Kidney (tissue), 22 donors: ENCODE measurements at places on chromosomes 11 and 22.

DNA sequence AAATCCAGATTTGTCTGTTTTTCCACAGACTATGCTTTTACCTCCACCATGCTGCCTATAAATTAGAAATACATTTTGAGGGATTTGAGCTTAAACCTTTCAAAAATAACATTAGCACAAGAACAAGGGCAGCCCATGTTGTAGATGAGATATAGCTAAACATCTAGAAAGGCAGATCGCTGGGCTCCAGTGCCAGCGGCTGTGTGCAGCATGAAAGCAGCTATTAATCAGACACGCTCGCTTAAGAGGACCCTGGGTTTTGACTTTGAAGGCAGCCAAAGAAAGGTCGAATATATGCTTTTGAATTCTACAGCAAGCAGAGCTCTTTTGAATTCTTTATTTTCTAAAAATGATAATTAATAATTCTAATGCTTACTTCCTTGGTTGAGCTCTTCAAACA is 684.0 kb downstream of the NELL1 start:
- H3K27ac ChIP-seq = no peak overlapping the region
- H3K27me3 ChIP-seq = no peaks in the 10 kb centered on the region
- no peak overlapping the region for H3K4me3 ChIP-seq
- no peaks in the 10 kb centered on the region for H3K4me1 ChIP-seq

DNA sequence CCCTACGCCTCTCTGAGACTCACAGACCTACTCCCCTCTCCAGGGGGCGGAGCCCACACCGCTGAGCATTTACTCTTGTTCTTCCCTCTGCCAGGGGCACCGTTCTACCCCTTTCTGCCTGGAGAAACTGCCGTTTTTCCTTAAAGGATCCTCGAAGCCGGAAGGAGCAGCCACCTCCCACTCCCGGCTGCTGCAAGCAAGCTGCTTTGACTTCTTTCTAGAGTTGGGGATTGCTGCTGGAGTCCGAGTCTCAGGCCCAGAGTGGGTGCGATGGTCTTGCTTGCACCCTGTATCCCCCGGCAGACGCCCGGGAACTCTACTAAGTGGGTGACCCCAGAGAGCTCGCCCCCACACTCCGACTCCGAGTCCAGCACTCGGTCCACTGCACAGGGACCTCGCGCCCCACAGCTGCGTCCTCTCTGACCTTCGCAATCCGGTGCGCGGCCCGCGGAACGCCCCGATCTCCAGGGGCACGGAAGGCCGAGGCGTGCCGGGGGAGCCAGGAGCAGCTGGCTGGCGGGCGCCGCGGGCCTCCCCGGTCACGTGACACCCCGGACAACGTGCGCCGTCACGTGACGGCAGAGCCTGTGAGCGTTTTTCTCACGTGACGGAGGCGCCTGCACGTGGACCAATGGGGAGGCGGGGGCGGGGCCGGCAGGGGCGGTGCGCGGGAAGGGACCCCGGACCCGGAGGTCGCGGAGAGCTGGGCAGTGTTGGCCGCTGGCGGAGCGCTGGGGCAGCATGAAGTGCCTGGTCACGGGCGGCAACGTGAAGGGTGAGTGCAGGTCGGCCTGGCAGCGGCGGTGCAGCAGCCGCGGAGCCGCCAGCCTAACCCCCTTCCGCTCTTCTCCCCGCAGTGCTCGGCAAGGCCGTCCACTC is at the start of gene RAD9A:
Gene RAD9A, plus strand, starts transcription at position 683 of the 879 bp plus-strand sequence. Its CDS starts 59 bp downstream, at position 742.
- no peaks in the 10 kb centered on the region for H3K4me1 ChIP-seq
- peak within 1 kb of the TSS; percentile 70 for H3K4me3 ChIP-seq
- H3K36me3 ChIP-seq = no peaks in the 10 kb centered on the region
- H3K27me3 ChIP-seq = no peaks in the 10 kb centered on the region

DNA sequence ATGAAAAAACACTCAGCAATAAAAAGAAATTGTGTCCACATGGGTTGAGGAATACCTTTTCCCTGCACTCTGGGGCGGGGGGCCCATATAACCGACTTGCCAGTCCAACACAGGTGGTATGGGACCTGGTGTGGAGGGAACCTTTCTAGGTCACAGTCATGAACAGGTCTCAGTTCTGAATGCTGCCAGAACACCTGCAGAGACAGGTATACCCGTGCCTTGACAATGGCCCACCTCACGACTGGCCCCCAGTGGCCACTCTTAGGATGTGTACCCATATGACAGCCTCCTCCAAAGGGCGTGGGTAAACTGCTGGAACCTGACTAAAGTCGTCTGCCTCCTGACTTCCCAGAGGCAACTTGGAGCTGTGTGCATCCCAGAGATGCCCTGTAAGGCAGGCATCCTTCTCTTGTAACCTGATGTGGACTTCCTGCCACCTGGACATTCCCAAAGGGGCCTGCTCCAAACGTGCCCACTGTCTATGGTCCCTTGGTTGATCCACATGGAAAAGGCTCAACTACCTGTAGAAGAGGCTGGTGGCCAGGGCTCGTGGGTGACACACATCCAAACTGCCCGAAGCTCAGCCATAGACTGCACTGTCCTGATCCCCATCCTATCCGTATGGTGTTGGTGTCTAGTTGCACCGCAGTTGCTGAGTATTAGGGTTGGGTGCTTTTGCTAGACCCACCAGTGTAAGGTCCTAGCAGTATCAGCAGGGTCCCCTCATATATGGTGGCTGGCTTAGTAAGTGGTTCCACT is 859.3 kb downstream of the BRD1 start:
- no peaks in the 10 kb centered on the region for H3K36me3 ChIP-seq
- H3K27ac ChIP-seq = no peak overlapping the region
- no peaks in the 10 kb centered on the region for H3K27me3 ChIP-seq
- H3K4me1 ChIP-seq = no peaks in the 10 kb centered on the region
- DNase-seq = peak; percentile 57

GRCh38 chr22:37162221-37163095 is 12.7 kb upstream of the IL2RB start:
- H3K4me1 ChIP-seq = peaks cover 9% of the 10 kb centered on the region
- H3K27ac ChIP-seq = no peak overlapping the region
- H3K4me3 ChIP-seq = no peak overlapping the region

DNA sequence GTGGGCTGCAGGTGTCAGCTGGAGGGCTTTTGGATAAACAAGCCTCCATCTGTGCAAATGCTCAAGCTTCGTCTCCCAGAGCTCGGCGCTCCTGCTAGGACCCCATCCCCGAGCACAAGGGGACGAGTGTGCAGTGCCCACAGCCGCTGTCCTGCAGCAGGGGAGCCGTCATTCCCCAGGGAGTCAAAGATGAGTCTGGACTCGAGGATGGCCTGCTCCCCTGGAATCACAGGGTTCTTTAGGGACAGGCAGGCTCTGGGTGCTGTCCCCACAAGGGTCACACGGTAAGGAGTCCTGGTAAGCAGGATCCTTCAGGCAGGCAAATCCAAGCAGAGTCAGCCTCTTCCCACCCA is 50.2 kb downstream of the APOL1 start:
- no peaks in the 10 kb centered on the region for H3K27me3 ChIP-seq
- H3K27ac ChIP-seq = no peak overlapping the region
- H3K4me3 ChIP-seq = no peak overlapping the region
- H3K36me3 ChIP-seq = peaks cover 8% of the 10 kb centered on the region
- DNase-seq = no peak
